ENCODE measurements at places on chromosomes 2 and 18. TPM values are rescaled to one million over a fixed set of nuclear protein-coding genes. Genes with fewer than 3 reads are reported as not detected.

The PHLPP1 gene
- total RNA-seq: 7.1 TPM

The TRABD2A gene
- total RNA-seq: 0.59 TPM

The SERPINB5 gene
- total RNA-seq: 0.07 TPM

The ZNF512 gene
- total RNA-seq: 36.9 TPM

The LINC00305 gene
- not detected for total RNA-seq

The CRYBA2 gene
- not detected for total RNA-seq

The FOXI3 gene
- total RNA-seq: not detected

The KCNJ13 gene
- not detected for total RNA-seq

The BOLL gene
- not detected for total RNA-seq

The CACNB4 gene
- 0.13 TPM for total RNA-seq

The CCDC85A gene
- total RNA-seq: 16.2 TPM

The PFN4 gene
- total RNA-seq: 0.14 TPM

The SP100 gene
- 132 TPM for total RNA-seq

The PMAIP1 gene
- total RNA-seq: 13.7 TPM

The TUBA4B gene
- not detected for total RNA-seq

The LRRTM4 gene
- not detected for total RNA-seq

The CRACDL gene
- total RNA-seq: 9.7 TPM

The ECEL1 gene
- not detected for total RNA-seq

- no peak for DNase-seq
Measured at GRCh38 chr2:212921061-212921460, 230.4 kb downstream of the IKZF2 start.

GRCh38 chr18:64419156-64419555 lies 270.3 kb upstream of the LINC00305 start:
- no peak for DNase-seq

- DNase-seq: no peak
Measured at GRCh38 chr2:235024931-235025773, 73.3 kb downstream of the SH3BP4 start.

- peak; percentile 37 for DNase-seq
Measured at GRCh38 chr2:58137221-58137620, 90.6 kb downstream of the VRK2 start.

DNA sequence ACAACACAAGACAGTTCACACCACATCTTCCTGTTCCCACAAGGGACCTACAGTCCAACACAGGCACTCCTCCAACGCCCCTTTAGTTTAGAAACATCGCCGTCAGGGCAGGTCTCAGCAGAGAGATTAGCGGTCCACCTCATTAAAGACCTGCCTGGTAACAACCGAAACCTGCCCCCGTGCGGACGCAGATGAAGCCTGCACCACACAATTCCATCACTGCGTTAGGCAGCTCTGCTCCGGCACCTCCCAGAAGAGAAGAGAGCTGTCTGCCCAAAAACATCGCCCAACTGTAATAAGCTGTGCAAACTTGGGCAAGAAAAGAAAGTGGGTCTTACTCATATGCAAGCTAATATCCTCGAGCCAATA lies 32.7 kb downstream of the ZNF516 start:
- no peak for DNase-seq

GRCh38 chr2:88066543-88066942 lies 1.1 kb upstream of the SMYD1 start:
- DNase-seq: no peak

GRCh38 chr2:58594762-58595161 lies 353.6 kb upstream of the FANCL start:
- DNase-seq: no peak

- DNase-seq: no peak
Measured at GRCh38 chr2:240386326-240386725, 49.1 kb upstream of the GPC1 start.

DNA sequence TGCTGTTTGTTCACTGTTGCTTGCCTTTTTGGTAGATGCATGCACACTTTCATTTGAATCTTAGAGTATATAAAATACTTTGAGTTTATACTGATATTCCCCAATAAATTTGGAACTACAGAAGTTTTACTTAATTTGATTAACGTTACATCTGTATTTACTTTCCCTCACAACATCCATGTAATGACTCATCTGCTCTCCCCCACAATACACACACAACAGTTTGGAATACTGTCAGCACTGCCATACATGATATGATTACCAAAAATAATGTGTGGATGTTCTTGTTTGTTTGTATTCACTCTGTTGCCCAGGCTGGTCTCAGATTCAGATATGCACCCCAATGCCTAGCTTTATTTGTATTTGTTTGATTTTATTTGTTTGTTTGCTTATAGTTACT lies 144.2 kb downstream of the WDR7 start:
- DNase-seq: no peak

GRCh38 chr2:98013407-98014042 lies 17.8 kb upstream of the TMEM131 start:
- DNase-seq: no peak

DNA sequence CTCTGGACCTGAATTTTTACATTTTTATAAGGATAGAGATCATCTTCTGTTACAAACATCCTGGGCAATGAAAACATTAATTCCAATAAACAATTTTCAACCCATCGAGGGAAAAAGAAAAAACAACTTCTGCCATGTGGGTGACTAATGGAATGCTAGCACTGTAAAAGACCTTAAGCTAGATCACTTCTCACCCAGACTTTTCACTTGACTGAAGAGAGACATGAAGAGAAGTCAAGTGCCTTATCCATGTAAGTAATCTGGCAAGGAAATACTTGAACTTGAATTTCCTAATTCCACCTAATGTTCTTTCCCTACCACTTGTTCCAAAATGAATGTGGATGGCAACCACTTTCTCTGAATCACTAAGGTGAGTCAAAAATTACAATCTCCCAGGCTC lies 98.3 kb upstream of the ACVR1C start:
- no peak for DNase-seq

DNA sequence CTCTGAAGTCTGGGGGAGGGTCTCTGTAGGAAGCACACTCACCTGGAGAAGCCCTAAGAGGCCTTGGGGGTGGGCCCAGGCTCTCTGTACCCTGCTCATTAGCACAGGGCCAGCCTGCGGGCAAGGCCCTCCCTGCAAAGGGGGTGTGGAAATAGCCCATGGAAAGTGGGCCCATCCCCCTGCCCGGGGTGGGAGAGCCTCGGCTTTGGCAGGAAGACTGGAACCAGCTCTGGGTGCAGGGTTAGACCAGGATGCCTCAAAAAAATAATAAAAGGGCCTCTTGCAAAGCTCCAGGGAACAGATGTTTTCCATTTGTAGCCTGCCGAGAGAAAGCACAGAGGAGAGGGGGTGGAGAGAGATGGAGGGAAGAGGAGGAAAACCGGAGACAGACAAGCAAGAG lies 98.7 kb downstream of the STPG4 start:
- DNase-seq: no peak

- no peak for DNase-seq
Measured at GRCh38 chr2:209596262-209596661, 172.4 kb downstream of the MAP2 start.

- no peak for DNase-seq
Measured at GRCh38 chr2:110664135-110664534, 13.7 kb downstream of the BUB1 start.

GRCh38 chr2:26456440-26457250 lies 21.3 kb downstream of the OTOF start:
- DNase-seq: no peak

DNA sequence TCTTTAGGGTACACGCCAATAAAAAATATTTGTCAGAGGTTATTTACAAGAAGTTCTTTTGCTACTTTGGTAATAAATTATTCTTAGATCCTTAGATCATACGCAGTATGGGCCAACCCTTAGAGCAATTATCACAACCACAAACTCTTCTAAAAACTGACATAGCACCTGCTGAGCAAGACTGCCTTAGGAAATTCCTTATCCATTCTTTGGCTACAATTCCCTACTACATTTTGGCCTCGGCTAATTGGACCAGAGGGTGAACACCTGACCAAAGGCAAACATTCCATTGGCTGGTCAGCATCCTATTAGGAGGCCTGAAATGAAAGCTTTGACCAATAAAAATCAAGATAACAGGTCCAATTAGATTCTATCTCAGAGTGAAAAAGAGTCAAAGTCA lies 147.6 kb upstream of the CCDC68 start:
- DNase-seq: no peak

DNA sequence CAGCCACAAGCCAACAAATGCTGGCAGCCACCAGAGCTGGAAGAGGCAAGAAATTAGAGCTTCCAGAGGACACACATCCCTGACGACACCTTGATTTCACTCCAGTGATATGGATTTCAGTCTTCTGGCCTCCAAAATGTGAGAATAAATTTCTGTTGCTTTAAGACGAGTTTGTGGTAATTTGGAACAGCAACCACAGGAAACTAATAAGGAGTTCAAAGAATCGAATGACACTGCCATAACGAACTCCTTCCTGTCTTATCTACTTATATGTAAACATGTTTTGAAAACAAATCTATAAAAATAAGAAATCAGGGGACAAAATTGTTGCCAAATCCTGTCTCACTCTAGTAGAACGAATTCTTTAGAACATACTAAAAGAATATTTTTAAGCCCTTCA lies 75.8 kb downstream of the GRB14 start:
- no peak for DNase-seq

- DNase-seq: no peak
Measured at GRCh38 chr18:39232490-39232889, 1666.9 kb upstream of the CELF4 start.

DNA sequence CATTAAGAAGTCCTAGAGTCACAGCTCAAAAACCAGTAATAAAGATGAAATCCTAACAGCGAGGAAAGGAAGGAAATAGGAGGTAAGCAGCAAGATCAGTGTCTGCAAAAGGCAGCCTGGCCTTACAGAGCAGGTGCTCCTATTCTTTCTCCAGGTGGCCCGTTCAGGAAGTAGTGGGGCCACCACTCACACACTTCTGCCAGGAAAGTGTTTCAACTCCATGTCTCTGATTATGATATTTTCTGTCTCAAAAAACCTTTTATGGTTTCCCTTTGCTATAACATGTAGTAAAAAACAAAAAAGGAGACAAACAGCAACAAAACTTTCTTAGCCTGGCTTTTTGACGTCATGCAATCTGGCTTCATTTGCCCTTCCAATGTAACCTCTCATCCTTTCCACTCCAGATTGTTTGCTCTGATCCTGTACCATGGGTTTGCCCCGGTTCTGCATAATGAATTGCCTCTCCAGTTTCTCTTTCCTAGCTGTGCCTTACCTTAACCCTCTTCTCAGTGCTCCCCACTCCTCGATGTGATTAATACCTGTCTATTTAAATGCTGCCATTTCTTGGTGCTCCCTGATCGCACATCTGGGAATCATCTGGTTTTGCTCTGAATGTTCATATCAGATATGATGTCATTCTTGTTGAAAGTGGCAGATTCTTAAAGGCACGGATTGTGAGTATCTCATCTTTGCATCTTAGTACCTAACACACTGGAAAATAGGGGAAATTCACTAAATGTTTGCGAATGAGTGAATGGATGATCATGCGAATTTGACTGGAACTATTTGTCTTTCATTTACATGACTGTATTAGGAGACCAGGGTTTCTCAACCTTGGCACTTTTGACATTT lies 50.6 kb upstream of the PTPRM start:
- no peak for DNase-seq

- DNase-seq: no peak
Measured at GRCh38 chr2:168608796-168609195, 152.7 kb downstream of the CERS6 start.

- DNase-seq: no peak
Measured at GRCh38 chr2:110804915-110805314, 72.5 kb downstream of the ACOXL start.

- DNase-seq: no peak
Measured at GRCh38 chr2:28447943-28448792, 47.7 kb upstream of the PLB1 start.

Measured in pulmonary artery endothelial cell (primary cell).